ENCODE measurements at places on chromosomes 3 and 15.

- no peak for DNase-seq
These were observed 9.3 kb downstream of the OXTR start for GRCh38 chr3:8760091-8760490.

DNA sequence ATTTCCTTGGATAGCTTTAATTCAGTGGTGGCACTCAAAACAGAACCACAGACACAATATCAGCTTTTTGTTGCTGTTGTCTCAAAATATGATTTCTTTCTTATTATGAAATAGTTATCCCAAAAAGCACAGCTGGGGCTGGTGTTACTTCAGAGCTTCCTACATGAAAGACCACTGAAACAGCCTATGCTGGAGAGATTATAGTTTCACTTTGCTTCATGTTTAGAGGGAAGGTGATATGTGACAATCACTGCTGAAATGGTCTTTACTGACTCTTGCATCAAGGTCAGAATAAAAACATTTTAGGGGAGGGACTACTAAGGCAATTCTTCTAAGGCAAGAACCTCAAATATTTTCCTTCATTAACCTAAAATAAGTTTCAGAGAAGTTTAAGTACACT is 190.7 kb downstream of the TNIK start:
- peak; percentile 41 for DNase-seq

DNA sequence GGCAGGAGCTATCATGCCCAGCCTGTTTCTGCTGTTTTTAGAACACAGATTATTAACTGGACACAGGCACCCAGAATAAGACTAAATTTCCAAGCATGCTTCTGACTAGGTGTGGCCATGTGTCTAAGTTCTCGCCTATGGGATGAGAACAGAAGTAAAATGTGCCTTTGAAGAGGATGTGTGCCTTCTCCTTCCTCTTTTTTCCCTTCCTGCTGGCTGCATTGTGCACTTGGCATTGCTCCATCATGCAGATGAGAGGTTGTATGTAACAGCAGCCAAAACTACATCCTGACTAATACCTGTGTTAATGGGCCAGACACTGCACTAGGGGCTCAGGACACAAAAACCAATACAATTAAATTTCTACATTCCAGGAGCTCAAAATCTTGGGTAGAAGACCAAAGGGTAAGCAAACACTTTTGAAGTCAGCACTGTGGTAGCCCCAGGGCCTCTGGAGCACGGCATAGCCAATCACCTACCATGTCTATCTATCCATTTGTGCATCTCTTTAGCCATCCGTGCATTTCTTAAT is 40.9 kb upstream of the RNU6-1 start:
- DNase-seq: no peak

GRCh38 chr15:101499863-101500713 is 10.6 kb upstream of the PCSK6 start:
- no peak for DNase-seq

DNA sequence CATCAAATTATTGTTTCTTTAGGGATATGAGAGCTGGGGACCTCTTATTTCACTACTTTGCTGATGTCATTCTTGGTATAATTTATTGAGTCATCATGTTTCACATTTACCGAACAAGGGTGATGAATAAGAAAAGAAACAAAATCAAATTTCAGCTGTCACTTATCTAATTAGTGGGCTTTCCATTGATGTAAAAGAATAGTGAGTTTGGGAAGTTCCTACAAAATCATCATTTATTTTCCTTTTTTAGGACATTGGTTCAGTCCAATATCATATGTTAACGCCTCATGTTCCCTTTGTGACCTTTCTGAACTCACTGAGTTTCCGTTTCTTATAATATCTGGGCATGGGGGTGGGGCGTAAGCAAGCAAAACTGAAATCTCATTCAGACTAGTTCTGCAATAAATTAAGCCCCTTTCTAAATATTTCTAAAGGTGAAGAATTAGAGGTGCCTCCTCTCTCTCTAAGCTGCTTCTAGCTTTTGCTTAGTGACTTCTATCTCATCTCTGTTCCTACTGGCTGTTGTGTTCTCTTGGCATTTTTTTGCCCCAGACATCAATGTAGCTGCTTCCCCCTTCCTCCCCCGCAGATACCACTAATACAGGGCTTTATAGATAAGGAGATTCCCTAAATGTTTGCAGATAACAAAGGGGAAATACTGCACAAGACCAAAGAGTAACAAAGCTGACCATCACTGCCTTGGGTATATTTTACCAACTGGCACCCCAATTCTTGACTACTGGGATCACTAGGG is 238.0 kb upstream of the CTNNB1 start:
- DNase-seq: no peak

GRCh38 chr3:60841355-60841754 is 409.9 kb downstream of the FHIT start:
- no peak for DNase-seq

GRCh38 chr15:30953731-30954378 is 37.6 kb downstream of the MTMR10 start:
- no peak for DNase-seq

DNA sequence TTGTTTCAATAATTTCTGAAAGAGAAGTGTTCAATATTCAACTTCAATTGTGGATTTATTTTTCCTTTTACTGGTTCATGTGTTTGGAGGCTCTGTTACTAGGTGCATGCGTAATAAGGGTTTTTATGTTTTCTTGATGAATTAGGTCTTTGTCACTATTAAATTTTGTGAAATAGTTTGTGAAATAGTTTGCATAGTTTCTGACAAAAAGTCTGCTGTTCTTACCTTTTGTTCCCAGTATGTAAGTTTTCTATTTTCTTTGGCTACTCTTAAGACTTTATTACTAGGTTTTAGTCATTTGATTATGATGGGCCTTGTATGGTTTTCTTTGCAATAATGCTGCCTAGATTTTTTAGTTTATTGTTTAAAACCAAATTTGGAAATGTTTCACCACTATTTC is 38.0 kb downstream of the MEF2A start:
- no peak for DNase-seq

- no peak for DNase-seq
These were observed 158.7 kb upstream of the SLCO3A1 start for GRCh38 chr15:91694831-91695210.

- DNase-seq: no peak
These were observed 119.9 kb downstream of the P3H2 start for GRCh38 chr3:190000861-190001196.

DNA sequence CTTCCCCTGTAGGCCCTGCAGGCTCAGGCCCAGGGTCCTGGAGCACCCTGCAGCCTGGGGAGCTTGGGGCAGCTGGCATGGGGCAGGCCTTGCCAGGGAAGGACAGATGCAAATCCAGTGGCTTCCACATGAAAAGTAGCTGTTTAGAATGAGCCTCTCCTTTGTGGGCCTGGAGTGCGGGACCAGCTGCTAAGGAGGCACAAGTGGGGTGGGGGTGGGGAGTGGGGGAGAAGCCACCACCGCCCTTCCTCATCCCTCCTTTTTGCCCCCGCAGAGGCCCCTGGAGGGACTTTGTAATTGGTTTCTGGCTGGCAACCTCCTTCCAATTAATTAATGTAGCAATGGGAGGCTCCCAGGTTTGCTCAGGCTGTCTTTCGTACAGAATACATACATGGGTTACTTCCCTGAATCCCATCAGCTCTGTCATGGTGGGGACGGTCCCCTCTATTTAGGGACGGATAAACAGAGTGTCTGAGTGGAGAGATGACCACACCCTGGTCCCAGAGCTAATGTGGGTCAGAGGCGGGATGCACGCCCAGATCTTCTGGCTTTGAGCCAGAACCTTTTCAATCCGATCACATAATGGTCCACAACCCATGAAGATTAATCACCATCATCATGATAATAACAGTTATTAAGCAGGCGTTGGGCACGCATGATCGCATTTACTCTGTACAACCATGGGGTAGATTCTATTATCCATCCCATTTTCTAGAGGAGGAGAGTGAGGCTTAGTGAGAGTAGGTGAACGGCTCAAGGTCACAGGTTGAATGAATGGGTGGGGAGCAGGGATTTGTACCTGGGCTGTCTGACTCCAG is 6.2 kb downstream of the CORO2B start:
- DNase-seq: no peak
